Jurkat, Clone E6-1 (cell line): ENCODE measurements at places on chromosomes 16 and 17.
A peak's percentile ranks its signal among the peaks of the same experiment; 100 is the strongest.

GRCh38 chr17:62605588-62605987 is 21.9 kb upstream of the MRC2 start:
- DNase-seq: no peak

DNA sequence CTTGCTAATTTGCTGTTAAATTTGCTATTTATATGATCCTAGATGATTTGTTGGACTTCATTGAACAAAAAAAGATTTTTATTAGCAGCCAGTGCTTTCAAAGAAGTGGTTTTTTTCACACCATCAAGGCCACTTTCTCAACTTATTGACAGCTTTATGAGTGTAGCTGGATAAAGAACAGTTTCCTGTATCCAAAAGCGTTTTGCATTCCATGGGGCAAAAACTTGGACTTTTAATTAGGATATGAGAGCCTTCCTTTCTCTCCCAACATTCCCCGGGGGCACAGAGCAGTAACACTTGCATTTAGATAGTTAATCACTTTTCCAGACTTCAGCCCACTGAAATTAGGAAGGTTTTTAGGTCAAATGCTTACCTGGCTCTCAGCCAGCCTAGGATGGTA is 177.1 kb upstream of the ELAC2 start:
- DNase-seq: no peak

- DNase-seq: no peak
These were observed 8.6 kb downstream of the SENP3 start for GRCh38 chr17:7570351-7570750.

- DNase-seq: peak; percentile 60
These were observed 55.6 kb downstream of the BAIAP2 start for GRCh38 chr17:81090361-81091136.

DNA sequence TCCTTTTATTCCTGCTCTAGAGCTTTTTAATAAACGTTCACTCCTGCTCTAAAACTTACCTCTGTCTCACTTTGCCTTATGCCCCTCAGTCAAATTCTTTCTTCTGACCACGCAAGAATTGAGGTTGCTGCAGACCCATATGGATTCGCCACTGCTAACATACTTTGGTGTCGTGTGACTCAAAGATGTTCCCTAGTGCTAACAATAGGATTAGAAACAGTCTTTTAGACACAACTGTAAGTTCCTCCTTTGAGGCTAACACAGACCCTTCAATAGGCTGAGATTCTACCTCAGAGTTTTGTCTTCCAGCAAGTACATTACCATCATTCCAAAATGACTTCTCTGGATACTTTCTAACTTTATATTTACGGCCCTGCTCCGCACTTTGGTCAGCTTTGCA is 149.5 kb upstream of the COX10 start:
- no peak for DNase-seq

- no peak for DNase-seq
These were observed 22.5 kb downstream of the XPO6 start for GRCh38 chr16:28189245-28189644.

DNA sequence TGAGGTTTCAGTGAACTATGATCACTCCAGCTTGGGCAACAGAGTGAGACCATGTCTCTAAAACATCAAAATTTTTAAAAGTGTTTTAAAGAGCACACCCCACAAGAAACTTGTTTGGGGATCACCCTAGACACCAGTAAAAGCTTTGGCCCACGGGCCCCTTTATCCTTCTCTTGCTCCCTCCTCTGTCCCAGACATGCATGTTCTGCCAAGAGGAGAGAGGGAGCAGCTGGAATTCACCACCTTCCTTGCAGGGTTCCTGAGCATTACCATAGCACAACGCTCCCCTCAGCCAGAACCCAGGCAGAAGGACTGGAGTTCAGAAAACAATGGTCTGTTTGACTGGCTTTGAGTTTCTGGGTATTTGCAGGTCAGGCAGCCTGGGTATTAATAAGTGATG is 214.3 kb upstream of the CDH5 start:
- DNase-seq: no peak

GRCh38 chr16:75931970-75932369 is 205.7 kb upstream of the CPHXL start:
- no peak for DNase-seq

- DNase-seq: no peak
These were observed 29.4 kb downstream of the CHD9 start for GRCh38 chr16:53084141-53084541.

DNA sequence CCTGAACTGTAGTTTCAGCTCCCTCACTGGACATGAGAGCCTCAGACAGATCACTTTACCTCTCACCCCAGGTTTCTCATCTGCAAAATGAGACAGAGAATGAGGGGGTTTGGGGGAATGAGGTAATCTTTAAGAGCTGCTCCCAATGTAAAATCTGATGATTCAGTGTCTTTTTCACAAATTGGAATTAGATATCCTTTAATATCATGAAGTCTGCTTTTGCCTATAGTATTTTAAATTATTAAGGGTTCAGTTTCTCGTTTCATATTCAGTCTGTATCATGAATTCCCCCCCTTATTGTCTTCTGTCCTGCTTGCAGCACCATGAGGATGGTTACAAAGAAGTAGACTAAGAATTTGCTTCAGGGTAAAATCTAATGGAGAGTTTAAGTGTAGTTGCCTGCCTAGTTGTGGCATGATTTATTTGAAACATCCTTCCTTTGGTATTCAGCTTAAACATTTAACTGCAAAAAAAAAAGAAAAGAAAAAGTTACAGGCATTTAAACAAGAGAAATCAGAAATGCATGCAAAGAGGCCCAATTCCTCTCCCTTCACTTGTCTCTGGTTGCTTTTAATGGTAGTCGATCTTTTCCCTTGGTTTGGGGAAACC is 77.3 kb downstream of the WNT3 start:
- DNase-seq: no peak

DNA sequence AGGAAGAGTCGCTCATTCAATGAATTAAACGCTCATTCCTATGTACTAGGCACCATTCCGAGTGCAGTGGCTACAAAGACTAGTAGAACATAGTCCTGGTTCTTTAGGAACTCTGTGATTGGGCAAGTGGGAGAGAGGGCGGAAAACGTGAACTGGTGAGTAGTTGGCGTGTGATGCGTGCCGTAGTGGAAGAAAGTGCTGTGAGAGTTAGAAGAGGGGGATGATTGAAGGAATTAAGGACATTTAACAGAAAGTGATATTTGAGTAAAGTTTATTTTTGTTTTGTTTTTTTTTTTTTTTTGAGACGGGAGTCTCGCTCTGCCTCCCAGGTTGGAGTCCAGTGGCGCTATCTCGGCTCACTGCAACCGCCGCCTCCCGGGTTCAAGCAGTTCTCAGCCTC is 7.9 kb upstream of the SLFN14 start:
- DNase-seq: no peak

GRCh38 chr17:45408611-45409421 is 23.9 kb downstream of the ARHGAP27 start:
- DNase-seq: no peak

DNA sequence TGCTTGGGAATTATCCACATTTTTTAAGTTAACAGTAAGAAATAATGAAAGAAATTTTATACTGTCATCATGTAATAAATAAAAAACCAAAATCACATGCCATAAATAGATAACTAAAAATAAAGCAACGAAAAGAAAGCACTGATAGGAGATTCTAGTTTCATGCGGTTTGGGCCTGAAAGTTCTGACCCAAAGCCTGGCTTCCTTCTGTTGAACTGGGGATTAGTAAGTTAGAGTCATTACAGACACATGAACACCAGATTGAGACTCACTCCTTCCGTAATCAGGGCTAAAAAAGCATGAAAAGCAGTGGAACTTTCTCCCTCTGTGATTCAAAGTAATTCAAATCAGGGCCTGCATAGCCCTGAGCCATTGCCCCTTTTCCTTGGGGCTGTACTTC is 13.2 kb upstream of the SLC6A2 start:
- DNase-seq: no peak

DNA sequence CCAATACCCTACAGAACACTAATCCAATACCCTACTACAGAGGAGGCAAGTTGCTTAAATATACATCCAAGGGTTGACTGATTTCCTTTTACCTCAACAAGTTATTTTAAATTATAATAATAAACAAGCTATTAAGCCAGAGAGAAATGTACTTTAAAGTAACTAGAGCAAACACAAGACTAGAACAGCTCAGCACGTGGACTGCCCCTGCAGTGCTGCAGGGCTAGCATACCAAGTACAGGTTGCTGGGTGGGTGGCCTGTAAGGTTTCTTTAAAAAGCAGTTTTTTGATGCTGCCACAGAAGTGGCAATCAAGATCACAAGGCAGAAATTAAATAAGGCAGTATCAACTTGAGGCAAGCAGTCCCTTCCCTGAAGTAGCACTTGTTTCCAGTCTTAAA is 63.5 kb downstream of the PARN start:
- DNase-seq: no peak

GRCh38 chr16:84194018-84194417 is 3.1 kb downstream of the ADAD2 start:
- DNase-seq: no peak

GRCh38 chr17:38867968-38868816 is 1.7 kb upstream of the LASP1 start:
- DNase-seq: no peak

- no peak for DNase-seq
These were observed 5.9 kb downstream of the CCDC154 start for GRCh38 chr16:1438229-1439057.

DNA sequence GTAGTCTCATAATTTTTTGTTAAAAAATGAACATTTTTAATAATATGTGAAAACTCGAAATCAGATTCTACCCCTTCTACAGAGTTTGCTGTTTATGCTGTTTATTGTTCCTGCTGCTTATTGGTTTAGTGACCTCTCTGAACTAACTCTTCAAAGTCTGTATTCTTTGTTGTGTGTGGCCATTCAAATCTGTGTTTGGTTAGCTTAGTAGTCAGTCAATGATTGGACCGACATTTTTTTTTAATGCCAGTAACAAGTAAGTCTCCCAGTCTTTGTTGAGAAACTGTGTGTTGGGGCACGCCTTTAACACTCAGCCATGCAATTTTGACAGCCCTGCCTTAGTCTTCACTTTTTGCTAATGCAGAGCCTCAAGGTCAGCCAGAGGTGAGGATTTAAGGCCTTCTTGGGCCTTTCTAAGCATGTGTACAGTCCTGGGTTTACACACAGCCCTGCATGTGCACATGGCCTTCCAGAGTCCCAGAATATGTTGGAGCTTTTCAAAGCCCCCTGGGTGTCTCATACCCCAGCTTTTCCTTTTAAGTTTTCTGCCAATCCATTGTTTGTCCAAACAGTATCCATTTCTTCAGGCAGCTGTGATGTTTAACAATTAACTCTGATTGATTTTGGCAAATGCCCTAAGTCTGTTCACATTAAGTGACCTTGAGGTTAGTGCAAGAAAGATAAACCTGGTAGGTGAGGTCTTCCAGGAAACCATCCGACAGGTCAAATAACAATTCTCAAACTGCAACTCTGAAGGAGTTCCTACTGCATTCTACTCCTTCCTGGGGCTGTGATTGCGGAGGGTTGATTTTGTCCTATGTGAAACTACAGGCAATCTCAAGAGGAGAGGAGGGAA is 389.3 kb downstream of the PMP22 start:
- DNase-seq: no peak

GRCh38 chr17:32927201-32927723 is 691 bp upstream of the TMEM98 start:
- no peak for DNase-seq

DNA sequence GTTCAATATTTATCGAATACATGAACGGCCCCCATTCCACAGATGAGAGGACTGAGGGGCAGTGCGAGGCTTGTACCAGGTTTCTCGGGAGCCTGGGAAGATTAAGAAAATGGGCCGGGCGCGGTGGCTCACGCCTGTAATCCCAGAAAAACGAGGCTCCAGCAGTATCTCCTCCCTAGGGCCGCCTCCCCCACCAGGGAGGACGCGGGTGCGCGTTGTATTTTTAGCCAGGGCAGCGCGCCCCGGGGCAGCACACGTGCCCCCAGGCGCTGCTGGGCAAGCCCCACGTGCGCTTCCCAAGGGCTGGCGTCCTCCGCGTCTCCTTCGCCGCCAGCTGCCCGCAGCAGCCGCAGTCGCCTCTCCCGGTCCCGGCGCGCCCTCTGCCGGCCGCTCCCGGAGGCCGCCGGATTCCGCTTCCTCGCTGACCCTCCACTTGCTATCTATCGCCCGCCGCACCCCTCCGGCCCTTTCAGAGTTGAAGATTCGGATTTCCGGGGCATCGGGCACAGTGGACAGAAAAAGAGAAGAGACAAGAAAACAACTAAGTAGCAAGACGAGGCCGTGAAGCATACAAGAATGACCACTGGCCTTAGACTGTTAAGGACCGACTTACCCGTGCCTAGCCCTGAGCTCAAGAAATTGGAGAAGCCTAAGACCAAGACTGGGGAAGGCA is 1.9 kb upstream of the YBX2 start:
- DNase-seq: no peak

- DNase-seq: no peak
These were observed 21.5 kb downstream of the DCAKD start for GRCh38 chr17:45029758-45030423.

GRCh38 chr17:72600934-72601333 is 480.1 kb downstream of the SOX9 start:
- no peak for DNase-seq
